Esophagus mucosa (tissue), 1 donor: ENCODE measurements at places on chromosomes 1 and 21. TPM values are rescaled to one million over a fixed set of nuclear protein-coding genes. Genes with fewer than 3 reads are reported as not detected.

The CENPL gene
- total RNA-seq, result 7.2 TPM

The EDEM3 gene
- 18.2 TPM for total RNA-seq

The LRRC38 gene
- total RNA-seq, result not detected

The AUNIP gene
- 3.3 TPM for total RNA-seq

The TFF1 gene
- not detected for total RNA-seq

The ATPAF1 gene
- 24.2 TPM for total RNA-seq

The PYHIN1 gene
- 0.44 TPM for total RNA-seq

The OPRD1 gene
- not detected for total RNA-seq

The CYP4A22 gene
- total RNA-seq, result not detected

The KRTAP11-1 gene
- not detected for total RNA-seq

The TOMM40L gene
- total RNA-seq, result 11.4 TPM

The ILDR2 gene
- 0.08 TPM for total RNA-seq

The ZFP69B gene
- 1.6 TPM for total RNA-seq

The ARID1A gene
- total RNA-seq, result 44.3 TPM

The FMO2 gene
- total RNA-seq, result 113 TPM

The SMCP gene
- total RNA-seq, result not detected

The BEND5 gene
- 0.24 TPM for total RNA-seq

The TCHH gene
- 0.08 TPM for total RNA-seq

The CHD5 gene
- 0.04 TPM for total RNA-seq

The SEC22B gene
- total RNA-seq, result 8.9 TPM

The CDC7 gene
- total RNA-seq, result 4.2 TPM

The PPIH gene
- total RNA-seq, result 42.6 TPM

The IFI44L gene
- 0.88 TPM for total RNA-seq

The TNFAIP8L2 gene
- total RNA-seq, result not detected

The ASTN1 gene
- not detected for total RNA-seq

The CNR2 gene
- total RNA-seq, result 0.12 TPM

The DTL gene
- 6.7 TPM for total RNA-seq

The COL16A1 gene
- 11.8 TPM for total RNA-seq

The TRIM45 gene
- 1.8 TPM for total RNA-seq

The HAO2 gene
- total RNA-seq, result not detected

The SPRR2F gene
- 198 TPM for total RNA-seq

The LAMC1 gene
- 26.9 TPM for total RNA-seq

The GBP7 gene
- not detected for total RNA-seq

The HMCN1 gene
- total RNA-seq, result 1.9 TPM

The ADORA1 gene
- 0.28 TPM for total RNA-seq

The PPM1J gene
- total RNA-seq, result 2.1 TPM

The TEDDM1 gene
- not detected for total RNA-seq

The IL19 gene
- 5.5 TPM for total RNA-seq

The IFI16 gene
- total RNA-seq, result 100 TPM

The ENAH gene
- 41.0 TPM for total RNA-seq

The KCND3 gene
- total RNA-seq, result 1.7 TPM

The ATP6V1G3 gene
- not detected for total RNA-seq

The NBPF4 gene
- total RNA-seq, result 0.08 TPM

The NMNAT2 gene
- total RNA-seq, result 0.04 TPM

The COP1 gene
- total RNA-seq, result 34.3 TPM

The COL24A1 gene
- not detected for total RNA-seq

The CPLANE2 gene
- 11.4 TPM for total RNA-seq

The OR2L13 gene
- not detected for total RNA-seq
